AG08396 (cell line): ENCODE measurements at places on chromosomes 7 and 10.

DNA sequence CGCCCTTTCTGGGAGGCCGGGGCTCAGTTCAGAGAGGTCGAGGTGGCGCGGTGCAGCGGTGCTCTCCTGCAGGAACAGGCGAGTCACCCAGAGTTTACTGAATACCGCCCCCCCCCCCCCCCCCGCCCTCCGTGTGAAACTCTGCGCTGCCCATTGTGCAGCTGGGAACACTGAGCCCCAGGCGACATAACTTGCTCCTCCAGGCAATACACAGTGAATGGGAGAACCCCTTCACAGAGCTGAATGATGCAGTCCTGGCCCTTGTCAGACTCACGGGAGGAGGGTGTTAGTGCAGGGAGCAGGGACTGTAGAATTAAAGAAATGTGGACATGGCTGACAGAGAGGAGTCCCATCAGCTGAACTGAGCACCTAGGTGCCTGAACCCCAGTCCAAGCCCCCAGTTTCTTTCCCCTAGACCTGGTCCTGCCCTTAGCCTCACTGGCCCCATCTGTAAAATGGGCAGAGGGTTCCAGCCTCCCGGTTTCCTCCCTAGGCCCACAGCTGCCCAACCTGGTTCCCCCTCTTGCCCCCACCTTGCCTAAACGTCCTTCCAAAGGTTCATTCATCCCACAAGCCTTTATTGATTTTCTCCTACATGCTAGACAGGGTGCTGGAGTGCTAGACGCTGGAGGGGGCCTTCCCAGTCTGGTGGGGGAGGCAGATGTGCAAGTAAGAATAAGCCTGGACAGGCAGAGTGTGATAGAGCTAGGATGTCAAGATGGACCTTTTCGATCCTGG is 869 bp upstream of the LOXL4 start:
- DNase-seq, result peak; percentile 60

DNA sequence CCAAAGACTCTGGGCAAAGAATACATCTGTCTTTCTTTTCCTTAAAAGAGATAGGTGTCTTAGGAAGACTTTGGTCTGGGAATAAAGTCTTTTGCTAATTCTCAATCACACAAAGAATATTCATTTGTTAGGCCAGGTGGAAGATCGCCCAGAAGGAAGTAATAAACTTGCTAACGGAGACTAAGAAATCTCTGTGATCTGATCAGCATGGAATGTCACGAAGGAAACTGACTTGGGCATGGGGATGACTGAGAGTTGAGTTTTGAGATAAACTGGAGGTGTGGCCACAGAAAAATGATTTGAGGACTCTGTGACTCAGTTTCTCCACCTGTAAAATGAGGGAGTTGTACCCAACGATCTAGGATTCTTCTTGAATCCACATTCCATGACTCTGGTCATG is 161.1 kb upstream of the SVIL start:
- no peak for DNase-seq

- no peak for DNase-seq
These were observed 67.6 kb downstream of the PPP1R3C start for GRCh38 chr10:91565226-91565625.

DNA sequence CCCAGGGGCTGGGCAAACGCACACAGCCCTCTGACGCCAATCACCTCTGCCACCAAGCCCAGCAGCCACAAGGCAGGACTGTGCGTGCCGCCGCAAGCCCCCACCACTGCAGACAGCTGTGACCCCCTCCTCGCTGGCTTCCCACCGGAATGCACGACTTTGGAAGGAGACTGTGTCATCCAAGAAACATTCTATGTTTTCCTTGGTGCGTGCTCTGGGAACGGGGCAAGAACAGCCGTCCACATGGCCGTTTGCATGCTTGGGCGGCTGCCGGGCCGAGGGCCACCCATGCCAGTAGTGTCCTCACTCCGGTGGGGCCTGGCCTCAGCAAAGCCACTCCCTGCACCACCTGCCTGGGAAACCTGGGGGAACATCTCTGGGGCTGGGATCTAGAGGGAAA is 17.6 kb upstream of the ELN start:
- DNase-seq, result peak; percentile 65

DNA sequence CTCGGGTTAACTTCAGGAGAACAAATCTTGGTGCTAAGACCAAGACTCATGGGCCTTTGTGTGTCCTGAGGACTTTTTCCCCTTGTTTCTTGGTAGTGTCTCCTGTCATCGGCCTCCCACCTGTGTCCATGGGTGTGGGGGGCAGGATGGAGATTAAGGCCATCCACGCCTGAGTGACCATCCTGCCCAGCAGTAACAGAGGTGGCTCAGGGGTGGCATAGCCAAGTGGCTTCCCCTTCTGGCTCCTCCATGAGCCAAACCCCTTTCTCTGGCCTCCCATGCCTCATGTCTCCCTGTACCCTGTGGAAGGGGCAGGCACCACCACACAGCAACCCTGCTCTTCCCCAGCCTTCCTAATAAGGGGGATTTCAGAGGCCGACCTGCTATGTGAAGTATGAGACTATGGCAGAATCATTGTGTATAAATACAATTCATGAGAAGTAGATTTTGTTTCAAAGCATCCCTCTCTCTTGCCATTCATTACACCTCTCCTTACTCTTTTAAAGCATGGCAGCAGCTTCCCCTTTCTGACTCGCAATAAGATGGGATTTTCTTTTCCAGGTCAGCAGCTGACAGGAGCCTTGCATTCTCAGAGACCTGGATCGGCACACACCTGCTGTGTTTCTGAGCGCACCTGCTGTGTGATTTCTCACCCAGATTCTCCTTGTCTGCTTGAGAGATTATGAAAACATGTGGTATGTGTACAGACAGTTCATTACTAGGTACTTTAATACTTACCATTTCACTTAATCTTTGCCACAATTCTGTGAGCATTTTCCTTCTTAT is 102.5 kb downstream of the XPNPEP1 start:
- no peak for DNase-seq

- no peak for DNase-seq
These were observed 35.3 kb upstream of the STARD3NL start for GRCh38 chr7:38142736-38143135.

DNA sequence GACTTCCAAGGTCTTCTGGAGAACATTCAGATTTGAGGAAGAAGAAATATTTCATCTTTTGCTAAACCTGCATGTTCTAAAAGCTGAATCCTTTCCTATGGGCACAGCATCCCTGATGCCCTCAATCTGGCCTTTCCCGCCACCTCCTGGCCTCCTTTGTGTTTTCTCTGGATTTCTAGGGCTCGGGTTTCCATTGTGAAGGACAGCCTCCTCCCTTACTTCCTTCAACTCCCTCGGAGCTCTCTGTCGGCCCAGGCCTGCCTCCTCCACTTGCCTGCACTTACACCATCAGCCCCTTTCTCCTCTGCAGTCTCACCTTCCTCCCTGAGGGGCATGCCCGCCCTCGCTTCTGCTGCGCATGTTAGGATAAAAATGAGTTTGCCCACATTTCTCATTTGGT is 75.4 kb downstream of the WIPF3 start:
- DNase-seq, result no peak

GRCh38 chr7:23212841-23213240 is 31.0 kb downstream of the NUP42 start:
- DNase-seq, result no peak

- no peak for DNase-seq
These were observed 1.1 kb upstream of the MOGAT3 start for GRCh38 chr7:101201695-101202602.

DNA sequence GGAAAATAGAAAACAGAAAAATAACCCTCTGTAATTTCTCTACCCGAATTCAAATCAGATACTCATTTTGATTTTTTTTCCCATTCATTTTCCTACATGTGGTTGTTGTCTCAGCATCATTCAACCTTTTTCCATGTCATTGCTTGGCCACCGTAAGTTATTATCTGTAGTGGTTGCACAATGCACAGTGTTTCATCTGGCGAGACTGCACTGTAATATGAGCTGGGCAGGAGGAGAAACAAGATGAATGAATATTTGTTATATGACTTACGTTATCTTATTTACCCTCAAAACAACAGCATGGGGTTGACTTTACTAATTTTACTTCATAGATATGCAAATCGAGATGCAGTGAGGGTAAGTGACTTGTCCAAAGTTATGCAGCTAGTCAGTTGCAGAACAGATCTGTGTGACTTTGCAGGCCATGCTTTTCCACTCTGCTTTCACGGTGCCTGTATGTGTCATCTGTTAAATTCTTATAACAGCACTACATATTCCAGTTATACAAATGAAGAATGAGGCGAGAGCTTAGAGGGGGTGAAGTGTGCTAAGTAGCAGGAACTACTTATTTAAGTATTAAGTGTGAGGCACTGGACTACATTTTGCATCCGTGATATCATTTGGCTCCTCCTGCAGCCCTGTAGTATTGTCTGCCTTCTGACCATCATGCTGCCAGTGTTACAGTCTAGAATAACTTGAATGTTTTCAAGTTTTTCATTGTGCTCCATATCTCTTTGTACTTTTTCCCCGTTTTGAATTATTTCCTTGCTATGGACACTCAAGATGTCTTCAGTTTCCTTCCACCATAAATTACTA is 56.7 kb downstream of the ZMYND11 start:
- DNase-seq, result peak; percentile 34
